Left lung (tissue), 14 donors: ENCODE measurements at places on chromosomes 5 and 9.
A peak's percentile ranks its signal among the peaks of the same experiment; 100 is the strongest.

DNA sequence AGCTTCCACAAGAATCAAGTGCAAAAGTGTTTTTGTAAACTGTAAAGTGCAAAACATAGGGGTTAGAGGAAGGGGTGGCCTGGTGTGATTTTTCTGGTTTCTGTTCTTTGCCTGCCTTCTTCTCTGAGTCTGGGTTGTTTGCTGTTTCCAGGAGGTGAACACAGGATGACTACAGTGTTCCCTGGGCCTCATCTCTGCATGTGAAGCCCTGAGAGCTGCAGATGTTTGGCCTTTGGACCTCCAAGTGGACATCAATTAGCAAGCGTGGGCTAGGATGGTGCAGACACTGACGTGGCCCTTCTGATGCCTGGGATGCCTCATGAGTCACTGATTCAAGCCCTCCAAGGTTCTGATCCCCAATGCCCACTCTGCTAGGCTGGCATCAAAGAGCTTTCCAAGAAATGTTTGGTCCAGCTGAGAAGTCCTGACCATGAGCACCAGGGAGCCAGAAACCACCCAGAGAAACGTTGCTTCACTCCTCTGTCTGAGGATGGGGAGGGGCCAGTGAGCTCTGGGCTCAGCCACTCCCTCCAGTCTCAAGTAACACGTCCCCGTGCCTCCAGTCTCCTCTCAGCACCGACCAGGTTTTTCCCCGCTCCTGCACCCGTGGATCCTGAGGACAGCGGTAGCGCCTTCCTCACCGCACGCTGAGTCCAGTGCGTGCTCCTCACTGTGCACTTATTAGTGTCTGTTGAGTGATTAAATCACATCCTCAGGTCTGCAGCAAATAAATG lies 7.6 kb downstream of the IL9 start:
- DNase-seq: peak; percentile 44

GRCh38 chr5:66231508-66231907 lies 87.4 kb downstream of the SREK1 start:
- no peak for DNase-seq

DNA sequence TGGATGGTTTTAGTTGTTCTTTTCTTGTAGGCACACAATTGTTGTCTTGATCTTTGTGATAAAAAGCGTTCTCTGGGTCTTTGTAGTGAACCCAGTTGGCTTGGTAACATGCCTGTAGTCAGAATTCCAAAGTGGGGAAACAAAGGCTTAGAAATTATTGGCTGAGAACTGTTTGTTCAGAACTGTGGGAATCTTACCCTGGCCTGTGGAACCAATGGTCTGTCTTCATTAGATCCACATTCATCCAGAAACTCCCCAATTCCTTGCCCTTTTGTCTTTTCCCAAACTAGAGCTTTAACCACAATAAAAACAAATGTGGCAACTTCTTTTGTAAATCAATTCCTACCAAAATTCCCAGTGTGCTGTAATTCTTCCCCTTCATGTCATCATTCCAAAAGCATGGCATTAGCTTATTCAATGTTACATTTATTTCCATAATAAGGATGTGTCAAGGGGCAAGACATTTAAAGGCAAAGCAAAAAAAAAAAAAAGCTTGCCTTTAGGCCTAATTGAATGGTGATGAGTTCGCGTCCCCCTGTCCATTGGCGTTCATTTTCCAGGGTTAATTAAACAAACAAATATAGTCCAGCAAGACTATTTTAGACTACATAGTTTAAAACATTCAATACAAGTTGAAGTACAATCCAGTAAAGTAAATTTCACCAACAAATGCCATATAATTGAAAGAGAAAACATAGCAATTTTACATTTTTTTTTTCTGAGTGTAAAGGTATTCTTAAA lies 249.8 kb upstream of the ZNF608 start:
- DNase-seq: no peak

- no peak for DNase-seq
Observed at GRCh38 chr9:136527721-136528710, 17.8 kb downstream of the NOTCH1 start.

- no peak for DNase-seq
Observed at GRCh38 chr5:16570121-16570815, 46.5 kb downstream of the RETREG1 start.

DNA sequence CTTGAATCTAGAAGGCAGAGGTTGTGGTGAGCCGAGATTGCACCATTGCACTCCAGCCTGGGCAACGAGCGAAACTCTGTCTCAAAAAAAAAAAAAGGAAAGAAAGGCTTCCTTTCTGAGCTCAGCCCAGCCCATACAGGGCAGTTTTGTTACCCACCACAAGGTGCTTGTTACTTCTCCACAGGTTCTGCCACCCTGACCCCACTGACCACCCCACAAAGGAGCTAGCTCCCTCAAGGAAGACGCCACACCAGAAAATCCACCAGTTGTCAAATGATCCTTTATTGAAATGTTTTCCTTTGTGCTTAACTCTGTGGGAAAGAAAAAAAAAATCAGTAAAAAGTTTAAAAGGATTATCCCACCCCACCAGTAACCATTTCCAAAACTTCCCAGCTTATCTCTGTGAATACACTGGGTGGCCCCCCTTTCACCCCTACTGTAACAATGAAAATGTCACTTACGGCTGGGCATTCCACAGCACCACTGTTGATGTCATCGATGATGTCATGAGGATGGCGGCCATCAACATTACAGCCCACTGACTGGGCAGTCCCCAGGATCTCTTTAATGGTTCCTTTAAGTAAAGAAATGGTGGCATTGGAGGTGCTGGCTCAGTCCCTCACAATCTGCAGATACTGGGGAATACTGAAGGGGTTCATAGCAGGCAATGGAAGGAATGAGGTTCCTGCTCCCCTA lies 3.6 kb downstream of the RPL12 start:
- no peak for DNase-seq

DNA sequence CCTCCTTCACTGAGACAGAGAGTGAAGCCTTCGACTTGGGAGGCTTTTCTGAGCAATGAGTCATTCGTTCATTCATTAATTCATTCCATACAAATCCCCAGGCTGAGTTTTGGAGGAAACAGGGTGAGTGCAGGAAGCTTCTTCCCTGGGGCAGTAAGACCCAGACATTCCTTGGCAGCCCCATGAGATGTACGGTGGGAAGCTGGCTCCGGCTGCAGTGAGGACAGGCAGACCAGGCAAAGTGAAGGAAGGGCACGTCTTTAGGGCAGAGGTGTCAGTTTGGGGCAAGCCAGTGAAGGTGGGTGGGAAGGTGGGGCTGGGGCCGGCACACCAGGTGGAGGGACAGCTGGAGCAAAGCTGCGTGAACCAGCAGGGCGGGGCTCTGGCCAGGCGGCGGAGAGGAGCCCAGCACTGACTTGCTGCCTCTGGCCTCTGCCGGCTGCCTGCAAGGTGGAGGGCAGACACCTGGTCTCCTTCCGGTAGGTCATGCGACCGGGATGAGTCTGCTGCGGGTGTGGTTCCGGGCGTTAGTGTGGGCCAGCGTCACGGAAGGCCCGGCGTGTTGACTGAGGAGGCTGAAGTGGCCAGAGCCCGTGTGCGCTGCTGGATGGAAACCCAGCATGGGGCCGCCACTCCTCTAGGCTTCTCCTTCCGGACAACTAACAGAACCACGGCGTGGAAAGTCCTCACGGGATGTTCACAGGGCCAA lies 16.6 kb downstream of the OLFM1 start:
- DNase-seq: no peak
